ENCODE measurements at places on chromosomes 7 and 10. TPM values are rescaled to one million over a fixed set of nuclear protein-coding genes. Genes with fewer than 3 reads are reported as not detected.
A peak's percentile ranks its signal among the peaks of the same experiment; 100 is the strongest.

DNA sequence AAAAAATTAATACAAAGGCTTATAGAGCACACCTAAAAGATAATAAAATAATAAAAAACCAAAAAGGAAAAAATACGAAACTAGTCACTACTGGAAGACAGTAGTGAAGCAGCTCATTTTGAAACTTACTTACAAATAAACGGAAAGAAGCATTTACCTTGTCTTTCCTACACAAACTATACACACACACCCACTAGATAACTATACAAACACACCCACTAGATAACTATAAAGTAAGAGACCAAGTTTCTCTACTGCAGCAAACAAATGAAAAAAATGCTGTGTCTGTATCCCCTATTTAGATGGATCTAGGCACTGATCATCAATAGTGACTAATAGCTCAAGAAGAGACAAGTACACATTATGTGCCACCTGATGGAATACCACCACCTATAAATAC, 49.2 kb downstream of the KIF5B start:
- no peak for DNase-seq

DNA sequence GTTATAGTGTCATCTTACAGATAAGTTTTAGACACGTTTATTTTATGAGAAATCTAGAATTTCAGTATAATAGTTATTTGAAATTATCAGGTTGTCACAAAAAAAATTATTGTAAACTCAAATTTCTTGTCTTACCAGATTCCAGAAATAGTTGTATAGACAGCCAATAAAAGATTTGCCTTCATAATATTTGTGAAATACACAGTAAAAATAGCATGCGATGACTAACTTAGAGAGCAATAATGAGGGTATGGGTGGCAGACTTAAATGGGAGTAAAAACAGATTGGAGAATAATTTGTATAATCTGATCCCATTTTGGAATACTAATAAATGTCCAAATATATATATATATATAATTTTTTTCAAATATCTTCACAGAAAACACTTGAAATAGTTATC, 687.5 kb upstream of the LRRTM3 start:
- DNase-seq = no peak

The WDR37 gene
- total RNA-seq = 14.6 TPM

GRCh38 chr7:68744036-68744435, 854.2 kb upstream of the AUTS2 start:
- DNase-seq = no peak

The C10orf53 gene
- not detected for total RNA-seq

The DMBT1 gene
- total RNA-seq = 272 TPM

- no peak for DNase-seq
Measured at GRCh38 chr10:2791774-2792443, 275.4 kb upstream of the PFKP start.

The RAMP3 gene
- 8.8 TPM for total RNA-seq

- DNase-seq = peak; percentile 16
Measured at GRCh38 chr10:7789390-7789789, 1.4 kb downstream of the ATP5F1C start.

The AGFG2 gene
- total RNA-seq = 7.6 TPM

- no peak for DNase-seq
Measured at GRCh38 chr10:114766470-114766869, 55.1 kb upstream of the FHIP2A start.

Data from tongue (tissue), 3 donors.